Uterus (tissue), 4 donors: ENCODE measurements at places on chromosomes 5 and 9. TPM values are rescaled to one million over a fixed set of nuclear protein-coding genes. Genes with fewer than 3 reads are reported as not detected.

The AMBP gene
- not detected for total RNA-seq

The PCDHGA6 gene
- total RNA-seq = 16.1 TPM

- H3K36me3 ChIP-seq = no peaks in the 10 kb centered on the region
- DNase-seq = no peak
- H3K27me3 ChIP-seq = no peaks in the 10 kb centered on the region
Observed at GRCh38 chr5:134976841-134977240, 9.1 kb downstream of the CATSPER3 start.

DNA sequence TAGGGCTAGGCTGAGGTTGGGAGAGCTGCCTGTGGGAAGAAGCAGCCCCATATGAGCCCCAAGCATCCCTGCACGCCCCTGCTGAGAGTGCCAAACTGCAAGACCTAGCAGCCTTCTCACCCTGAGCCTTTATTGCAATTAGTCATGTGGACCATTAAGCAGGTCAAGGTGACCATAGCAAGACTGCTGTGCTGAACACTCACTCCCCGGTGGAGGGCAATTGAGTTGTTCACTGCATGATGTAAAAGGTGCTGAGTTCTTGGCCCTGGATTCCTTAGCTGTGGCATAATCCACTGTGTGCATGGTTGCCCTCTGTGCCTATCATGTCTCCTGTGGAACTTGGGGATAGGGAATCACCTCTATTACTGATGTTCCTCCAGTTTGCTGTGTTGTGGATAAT is 131.1 kb downstream of the FOXD1 start:
- no peaks in the 10 kb centered on the region for H3K4me1 ChIP-seq
- no peak overlapping the region for H3K4me3 ChIP-seq
- H3K36me3 ChIP-seq = no peaks in the 10 kb centered on the region
- no peaks in the 10 kb centered on the region for H3K27me3 ChIP-seq
- DNase-seq = no peak

The OR1Q1 gene
- not detected for total RNA-seq

The RASGRF2 gene
- 13.7 TPM for total RNA-seq

The SLC34A3 gene
- total RNA-seq = not detected

- no peaks in the 10 kb centered on the region for H3K4me1 ChIP-seq
- no peaks in the 10 kb centered on the region for H3K36me3 ChIP-seq
- no peak overlapping the region for H3K4me3 ChIP-seq
- no peak for DNase-seq
Observed at GRCh38 chr5:160665460-160665859, 186.6 kb downstream of the ATP10B start.

The GZMA gene
- not detected for total RNA-seq

DNA sequence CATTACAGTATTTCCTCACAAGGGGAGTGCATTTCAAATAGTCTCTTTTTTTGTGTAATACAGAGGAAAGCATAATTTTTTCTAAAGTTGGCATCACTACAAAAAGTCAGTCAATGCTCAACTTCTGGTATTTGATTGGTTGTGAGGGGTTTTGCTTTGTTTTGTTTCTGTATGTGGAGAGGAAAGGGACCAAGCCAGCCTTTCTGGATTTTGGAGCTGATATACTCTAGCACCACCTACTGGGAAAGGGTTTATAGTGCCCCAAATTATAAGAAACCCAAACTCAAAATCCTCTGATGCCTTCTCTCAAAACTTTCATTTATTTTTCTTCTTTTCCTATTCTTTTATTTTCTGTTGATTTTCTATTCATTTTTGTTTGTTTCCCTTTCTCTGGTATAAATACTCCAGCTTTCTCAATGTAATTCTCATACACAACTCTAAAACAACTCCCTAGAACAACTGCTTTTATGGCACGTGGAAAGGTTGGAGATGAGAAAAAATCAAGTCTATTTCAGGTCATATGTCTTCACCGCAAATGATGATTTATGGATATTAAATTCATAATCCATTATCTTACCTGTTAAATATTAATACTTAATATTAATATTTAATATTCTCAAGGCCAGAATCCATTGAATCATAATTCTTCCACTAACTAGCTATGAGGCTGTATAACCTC is 69.5 kb upstream of the ANXA1 start:
- no peaks in the 10 kb centered on the region for H3K4me1 ChIP-seq
- no peak overlapping the region for H3K4me3 ChIP-seq
- no peaks in the 10 kb centered on the region for H3K36me3 ChIP-seq
- no peak overlapping the region for H3K27ac ChIP-seq

- no peak for DNase-seq
- H3K4me1 ChIP-seq = no peaks in the 10 kb centered on the region
- H3K36me3 ChIP-seq = no peaks in the 10 kb centered on the region
- H3K4me3 ChIP-seq = no peak overlapping the region
- H3K27ac ChIP-seq = no peak overlapping the region
Observed at GRCh38 chr5:22649074-22649473, 204.1 kb downstream of the CDH12 start.

The OSMR gene
- total RNA-seq = 23.8 TPM

The RGMB gene
- total RNA-seq = 22.3 TPM

- no peak overlapping the region for H3K4me3 ChIP-seq
- H3K27me3 ChIP-seq = no peaks in the 10 kb centered on the region
- no peaks in the 10 kb centered on the region for H3K4me1 ChIP-seq
- H3K36me3 ChIP-seq = no peaks in the 10 kb centered on the region
Observed at GRCh38 chr9:119544492-119544891, 175.3 kb upstream of the BRINP1 start.

DNA sequence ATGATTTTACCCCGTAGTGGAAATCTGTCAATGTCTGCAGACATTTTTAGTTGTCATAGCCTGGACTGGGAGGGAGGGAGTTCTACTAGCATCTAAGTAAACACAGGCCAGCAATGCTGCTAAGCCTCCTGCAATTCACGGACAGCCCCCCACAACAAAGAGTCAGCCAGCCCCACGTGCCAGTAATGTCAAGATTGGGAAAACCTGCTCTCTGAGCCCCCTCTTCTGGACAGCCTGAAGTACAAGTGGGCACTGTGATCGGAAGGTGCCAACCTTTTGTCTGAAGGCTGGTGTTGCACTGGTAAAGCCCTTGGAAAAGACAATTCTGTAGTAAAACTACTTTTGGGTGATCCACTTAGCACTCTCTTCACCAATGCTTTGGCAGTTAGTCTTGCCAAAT is 154.5 kb downstream of the TARS1 start:
- H3K4me1 ChIP-seq = no peaks in the 10 kb centered on the region
- no peaks in the 10 kb centered on the region for H3K36me3 ChIP-seq
- H3K27ac ChIP-seq = no peak overlapping the region
- H3K4me3 ChIP-seq = no peak overlapping the region
- no peak for DNase-seq

The SLC1A3 gene
- total RNA-seq = 14.2 TPM

GRCh38 chr5:173278641-173279040 is 43.6 kb upstream of the NKX2-5 start:
- no peaks in the 10 kb centered on the region for H3K4me1 ChIP-seq
- no peak overlapping the region for H3K4me3 ChIP-seq
- no peak overlapping the region for H3K27ac ChIP-seq
- no peak for DNase-seq
- no peaks in the 10 kb centered on the region for H3K27me3 ChIP-seq
- no peaks in the 10 kb centered on the region for H3K36me3 ChIP-seq

- H3K4me1 ChIP-seq = no peaks in the 10 kb centered on the region
- H3K36me3 ChIP-seq = no peaks in the 10 kb centered on the region
- H3K27me3 ChIP-seq = no peaks in the 10 kb centered on the region
- no peak overlapping the region for H3K27ac ChIP-seq
- peak; percentile 26 for DNase-seq
Observed at GRCh38 chr9:8733131-8733954, 933.8 kb upstream of the DMAC1 start.

DNA sequence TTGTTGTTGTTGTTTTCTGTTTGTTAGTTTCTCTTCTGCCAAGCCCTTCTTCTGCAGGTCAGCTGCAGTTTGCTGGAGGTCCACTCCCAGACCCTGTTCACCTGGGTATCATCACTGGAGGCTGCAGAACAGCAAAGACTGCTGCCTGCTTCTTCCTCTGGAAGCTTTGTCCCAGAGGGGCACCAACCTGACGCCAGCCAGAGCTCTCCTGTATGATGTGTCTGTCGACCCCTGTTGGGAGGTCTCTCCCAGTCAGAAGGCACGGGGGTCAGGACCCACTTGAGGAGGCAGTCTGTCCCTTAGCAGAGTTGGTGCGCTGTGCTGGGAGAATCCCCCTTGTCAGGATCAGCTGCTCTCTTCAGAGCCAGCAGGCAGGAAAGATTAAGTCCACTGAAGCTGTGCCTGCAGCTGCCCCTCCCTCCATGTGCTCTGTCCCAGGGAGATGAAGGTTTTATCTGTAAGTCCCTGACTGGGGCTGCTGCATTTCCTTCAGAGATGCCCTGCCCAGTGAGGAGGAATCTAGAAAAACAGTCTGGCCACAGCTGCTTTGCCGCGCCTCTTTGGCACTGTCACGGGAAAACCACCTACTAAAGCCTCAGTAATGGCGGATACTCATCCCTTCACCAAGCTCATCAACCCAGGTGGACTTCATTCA is 299.2 kb downstream of the EDIL3 start:
- no peaks in the 10 kb centered on the region for H3K27me3 ChIP-seq
- DNase-seq = no peak
- no peaks in the 10 kb centered on the region for H3K36me3 ChIP-seq

DNA sequence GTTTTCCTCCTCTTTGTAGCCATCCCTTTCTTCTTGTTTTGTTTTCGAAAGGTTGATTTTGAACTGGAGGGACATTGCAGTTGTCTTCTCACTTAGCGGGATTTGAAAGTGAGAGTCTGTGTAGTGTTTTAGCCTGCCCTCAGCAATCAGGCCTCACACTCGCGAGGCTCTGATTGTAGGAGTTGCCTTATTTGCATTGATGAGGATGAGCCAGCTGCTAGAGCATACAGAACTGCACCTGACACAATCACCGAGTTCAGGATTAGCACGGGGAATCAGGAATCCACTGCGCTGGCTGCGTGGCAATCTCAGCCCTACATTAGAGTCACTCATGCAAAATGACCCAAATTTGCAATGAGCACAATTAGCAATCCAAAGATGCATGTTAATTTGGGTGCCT is 122.5 kb upstream of the TMEM161B start:
- no peak for DNase-seq
- H3K4me1 ChIP-seq = no peaks in the 10 kb centered on the region
- no peaks in the 10 kb centered on the region for H3K36me3 ChIP-seq
- no peaks in the 10 kb centered on the region for H3K27me3 ChIP-seq
- H3K4me3 ChIP-seq = no peak overlapping the region
